ENCODE measurements at places on chromosomes 3 and 15.

DNA sequence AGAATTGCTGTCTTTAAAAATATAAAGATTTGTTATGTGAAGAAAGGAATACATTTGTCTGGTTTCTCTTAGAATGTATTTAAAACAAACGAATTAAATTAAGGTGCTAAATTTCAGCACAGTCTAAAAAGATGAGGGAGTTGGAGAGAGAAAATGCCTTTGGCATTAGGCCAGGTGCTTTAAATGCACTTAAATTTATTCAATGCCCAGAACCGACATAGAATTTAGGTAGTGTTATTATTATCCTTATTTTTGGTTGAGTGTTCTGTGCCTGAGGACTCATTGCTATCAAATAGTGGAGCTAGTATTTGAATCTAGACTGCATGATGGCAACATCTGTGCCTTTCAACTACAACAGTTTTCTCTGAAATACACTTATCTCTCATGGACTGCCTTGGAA, 287.5 kb downstream of the RBMS3 start:
- no peak for DNase-seq

DNA sequence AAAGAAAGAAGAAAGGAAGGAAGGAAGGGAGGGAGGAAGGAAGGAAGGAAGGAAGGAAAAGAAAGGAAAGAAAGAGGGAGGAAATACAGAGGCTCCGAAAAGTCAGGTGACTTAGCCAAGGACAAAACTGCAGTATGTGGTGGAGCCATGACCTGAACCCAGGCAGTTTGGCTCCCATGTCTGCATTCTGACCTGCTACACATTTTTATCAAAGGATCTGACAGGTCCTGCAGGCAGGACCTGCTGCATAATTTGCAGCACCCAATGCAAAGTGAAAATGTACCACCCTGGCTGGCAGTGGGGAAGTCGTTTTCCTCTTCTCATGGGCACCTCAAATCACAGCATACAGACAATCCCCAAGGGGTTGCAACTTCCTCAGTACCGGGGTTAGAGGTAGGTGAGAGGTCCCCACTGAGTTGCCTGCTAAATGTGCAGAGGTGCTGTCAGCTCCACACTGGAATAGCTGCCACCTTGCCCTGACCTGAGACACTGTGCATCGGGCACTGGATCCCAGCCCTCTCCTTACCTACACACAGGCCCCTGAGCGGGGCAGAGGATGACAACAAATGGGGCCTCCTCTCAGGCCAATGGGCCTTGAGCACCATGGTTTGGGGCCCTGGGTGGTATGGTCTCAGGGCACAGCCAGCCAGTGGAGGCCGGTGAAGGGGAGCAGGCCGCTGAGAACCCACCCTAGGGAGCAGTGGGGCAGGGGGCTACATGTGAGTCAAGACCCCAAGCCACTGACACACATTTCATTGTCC, 175.1 kb downstream of the SHQ1 start:
- no peak for DNase-seq

DNA sequence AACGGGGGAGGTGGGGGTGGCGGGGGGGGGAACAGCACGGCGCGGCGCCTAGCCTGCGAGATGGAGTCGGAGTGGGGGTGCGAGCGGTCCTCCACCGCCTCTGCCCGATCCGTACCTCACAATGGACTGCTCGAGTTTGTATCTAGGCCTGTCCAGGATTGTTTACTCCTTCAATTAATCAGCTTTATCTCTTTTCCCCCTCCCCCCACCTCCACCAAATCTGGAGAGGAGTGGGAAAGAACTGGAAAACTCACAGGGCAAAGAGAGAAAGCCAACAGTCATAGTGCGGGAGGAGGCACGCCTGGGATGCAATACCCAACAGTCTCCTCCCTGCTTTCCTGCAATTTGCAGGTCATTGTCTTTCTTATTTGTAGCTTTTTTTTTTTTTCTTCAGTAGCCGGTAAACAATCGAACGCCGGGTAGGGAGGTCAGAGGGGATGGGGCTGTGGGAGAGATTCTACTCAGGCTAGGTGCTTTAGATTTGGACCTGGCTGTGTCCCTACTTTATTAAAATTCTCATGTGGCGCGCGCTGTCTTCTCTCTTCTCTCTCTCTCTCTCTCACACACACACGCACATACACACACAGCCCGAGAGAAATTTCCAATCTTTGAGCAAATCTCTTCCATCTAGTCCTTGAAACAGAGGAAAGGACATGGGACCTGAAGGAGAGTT, 6.9 kb upstream of the MEIS2 start:
- no peak for DNase-seq

DNA sequence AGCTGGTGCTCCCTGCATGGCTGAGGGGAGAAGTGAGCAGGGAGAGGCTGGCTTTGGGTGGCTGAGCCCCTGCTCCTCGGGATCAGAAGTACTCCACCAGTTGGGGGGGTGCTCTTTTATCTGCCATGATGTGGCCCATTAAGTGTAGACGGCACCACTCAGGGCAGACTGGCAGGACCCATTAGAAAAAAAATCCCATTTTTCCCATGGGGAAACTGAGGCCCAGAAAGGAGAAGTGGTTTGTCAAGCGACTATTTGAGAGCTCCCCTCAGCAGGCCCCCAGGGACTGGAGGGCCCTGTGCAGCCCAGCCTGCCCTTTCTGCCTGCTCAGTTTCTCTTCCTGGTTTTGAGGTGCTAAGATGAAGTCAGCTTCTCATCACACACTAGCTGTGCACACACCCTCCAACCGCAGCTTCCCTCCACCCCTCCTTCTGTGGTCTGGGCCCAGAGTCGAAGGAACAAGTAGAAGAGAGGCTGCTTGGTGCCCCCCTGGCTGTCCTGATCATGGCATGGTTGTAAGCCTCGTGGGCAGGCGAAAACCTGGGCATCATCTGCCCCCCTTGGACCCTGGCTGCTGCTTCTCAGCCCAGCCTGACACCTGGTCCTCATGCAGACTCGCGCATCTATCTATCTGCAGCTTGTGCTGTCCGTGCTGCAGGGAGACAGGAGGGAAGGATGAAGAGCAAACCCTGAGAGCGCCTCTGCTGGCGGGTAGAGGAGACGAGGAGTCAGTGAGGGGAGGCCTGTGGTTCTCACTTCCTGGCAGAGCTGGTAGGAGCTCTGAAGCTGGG, 5.6 kb downstream of the CSK start:
- peak; percentile 92 for DNase-seq

- no peak for DNase-seq
Measured at GRCh38 chr15:101308604-101309435, 13.8 kb upstream of the SNRPA1 start.
